ENCODE measurements at places on chromosomes 2 and 18. TPM values are rescaled to one million over a fixed set of nuclear protein-coding genes. Genes with fewer than 3 reads are reported as not detected.

LRRC30 gene
- not detected for total RNA-seq

ERFE gene
- 2.9 TPM for total RNA-seq

MEP1B gene
- not detected for total RNA-seq

NEUROD1 gene
- not detected for total RNA-seq

RESP18 gene
- not detected for total RNA-seq

DPP4 gene
- 41.2 TPM for total RNA-seq

NCKAP5 gene
- 0.85 TPM for total RNA-seq

TIMM21 gene
- 16.4 TPM for total RNA-seq

G6PC2 gene
- total RNA-seq, result not detected

RALBP1 gene
- total RNA-seq, result 113 TPM

MAP3K19 gene
- not detected for total RNA-seq

FAM237A gene
- total RNA-seq, result not detected

KATNAL2 gene
- total RNA-seq, result 6.8 TPM

AQP12A gene
- not detected for total RNA-seq

UXS1 gene
- 26.4 TPM for total RNA-seq

WDR35 gene
- total RNA-seq, result 15.1 TPM

Measured in hair follicle dermal papilla cell (primary cell).